ENCODE measurements at places on chromosomes 11 and 22.

DNA sequence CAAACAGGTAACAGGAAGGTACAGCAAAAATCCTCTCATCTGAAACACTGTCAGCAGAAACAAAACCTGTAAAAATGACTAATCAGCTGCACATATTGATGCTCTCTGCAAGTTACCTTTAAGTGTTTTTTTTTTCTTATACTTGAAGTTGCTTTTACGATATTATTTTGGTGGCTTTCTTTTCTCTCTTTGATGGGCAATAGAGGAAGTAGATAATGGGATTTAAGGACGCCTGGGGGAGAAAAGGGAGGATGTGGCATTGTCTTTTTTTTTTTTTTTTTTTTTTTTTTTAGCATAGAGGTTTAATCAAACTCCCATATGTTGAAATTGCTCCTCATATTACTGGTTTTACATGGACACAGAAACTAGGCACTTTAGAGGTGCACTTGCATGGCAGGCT lies 11.4 kb upstream of the ADSL start:
- no peak for DNase-seq

GRCh38 chr11:67675058-67675747 lies 780 bp upstream of the ALDH3B2 start:
- DNase-seq = no peak

DNA sequence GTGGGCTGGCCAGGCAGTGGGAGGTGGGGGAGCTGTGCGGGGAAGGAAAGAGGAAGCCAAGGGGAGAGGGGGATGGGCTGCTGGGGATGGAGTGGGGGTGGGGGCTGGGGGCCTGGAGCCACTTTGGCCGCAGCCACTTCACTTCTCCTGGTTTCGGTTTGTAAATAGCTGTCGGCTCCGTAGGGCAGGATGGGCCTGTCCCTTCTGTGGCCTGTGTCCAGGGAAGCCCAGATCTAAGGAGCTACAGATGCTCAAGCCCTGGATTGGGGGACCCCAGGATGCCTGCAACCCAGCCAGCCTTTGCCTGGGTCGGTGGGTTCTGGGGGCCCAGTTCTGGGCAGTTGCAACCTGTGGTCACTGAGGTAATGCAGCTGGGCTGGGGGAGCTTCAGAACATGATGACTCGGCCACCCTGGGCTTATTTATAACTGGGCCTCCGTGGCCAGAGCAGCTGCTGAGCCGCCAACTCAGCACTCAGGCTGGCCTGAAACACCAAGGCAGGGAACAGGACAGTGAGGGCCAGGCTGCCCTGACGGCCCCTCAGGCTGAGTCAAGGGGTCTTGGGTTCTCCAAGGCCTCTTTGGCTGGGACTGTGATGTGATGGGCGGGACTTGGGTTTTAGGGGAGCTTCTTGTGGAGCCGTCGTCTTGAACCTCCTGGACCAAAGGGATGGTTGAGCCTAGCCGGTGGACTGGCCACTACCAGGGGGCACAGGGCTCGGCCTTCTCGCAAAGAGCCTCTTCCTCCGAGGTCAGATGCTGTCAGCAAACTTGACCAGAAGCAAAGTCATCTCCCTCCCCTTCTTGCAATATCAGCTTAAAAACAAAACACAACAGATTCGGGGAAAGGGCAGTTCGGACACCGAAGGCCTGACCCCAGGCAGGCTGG lies 15.0 kb upstream of the SLC39A13 start:
- DNase-seq = peak; percentile 40

DNA sequence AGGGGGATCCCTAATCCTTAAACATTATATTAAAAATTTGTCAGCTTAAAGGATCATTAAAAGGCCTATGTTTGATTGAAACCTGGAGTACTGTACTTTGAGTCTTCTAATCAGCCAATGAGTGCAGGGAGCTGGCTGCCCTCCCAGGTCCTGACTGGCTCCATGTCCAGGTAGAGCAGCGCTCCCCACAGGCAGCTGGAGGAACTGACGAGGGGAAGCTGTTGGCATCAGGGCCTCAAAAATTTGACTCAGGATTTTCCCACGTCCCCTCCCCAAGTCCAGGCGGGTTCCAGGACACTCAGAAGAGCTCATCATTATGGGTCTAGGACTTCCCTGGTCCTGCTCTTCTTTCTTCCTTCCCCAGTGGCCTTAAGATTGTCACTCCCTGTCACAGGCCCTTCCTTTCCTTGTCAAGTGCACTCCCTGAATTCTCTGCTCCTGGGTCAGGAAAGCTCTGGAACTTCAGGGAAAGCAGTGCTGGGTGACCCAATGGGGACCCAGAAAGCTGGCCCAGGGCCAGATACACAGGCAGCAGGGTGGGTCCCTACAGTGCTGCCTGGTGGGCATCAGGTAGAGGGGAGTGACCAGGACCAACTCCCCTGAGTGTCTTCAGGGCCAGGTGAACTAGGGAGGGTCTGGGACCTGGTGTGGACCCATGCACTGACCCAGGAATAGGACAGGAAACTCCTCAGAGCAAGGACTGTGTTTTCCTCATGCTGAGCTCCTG lies 65.5 kb downstream of the GGTLC2 start:
- no peak for DNase-seq

DNA sequence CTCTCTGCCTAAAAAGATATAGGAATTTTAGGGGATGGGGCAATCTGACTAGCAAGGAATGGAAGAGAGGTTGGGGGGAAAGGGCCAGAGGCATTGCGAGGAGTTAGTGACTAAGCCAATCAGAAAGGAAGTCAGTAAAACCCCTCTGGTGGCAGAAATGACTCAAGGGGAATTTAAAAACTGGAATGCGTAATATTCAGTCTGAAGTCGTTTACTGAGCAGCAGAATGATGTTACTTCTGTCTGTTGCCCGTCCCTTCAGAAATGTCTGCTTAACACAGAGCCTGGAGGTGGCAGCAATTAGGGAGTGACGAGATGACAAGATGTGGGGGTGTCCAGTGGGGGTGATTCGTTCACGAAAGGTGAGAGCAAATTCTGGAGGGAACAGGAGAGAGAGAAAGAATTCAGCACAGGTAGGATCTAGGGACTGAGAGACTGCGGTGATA lies 107.7 kb upstream of the CLMP start:
- DNase-seq = peak; percentile 17

- DNase-seq = no peak
Measured at GRCh38 chr22:30332551-30332950, 5.8 kb upstream of the TBC1D10A start.

DNA sequence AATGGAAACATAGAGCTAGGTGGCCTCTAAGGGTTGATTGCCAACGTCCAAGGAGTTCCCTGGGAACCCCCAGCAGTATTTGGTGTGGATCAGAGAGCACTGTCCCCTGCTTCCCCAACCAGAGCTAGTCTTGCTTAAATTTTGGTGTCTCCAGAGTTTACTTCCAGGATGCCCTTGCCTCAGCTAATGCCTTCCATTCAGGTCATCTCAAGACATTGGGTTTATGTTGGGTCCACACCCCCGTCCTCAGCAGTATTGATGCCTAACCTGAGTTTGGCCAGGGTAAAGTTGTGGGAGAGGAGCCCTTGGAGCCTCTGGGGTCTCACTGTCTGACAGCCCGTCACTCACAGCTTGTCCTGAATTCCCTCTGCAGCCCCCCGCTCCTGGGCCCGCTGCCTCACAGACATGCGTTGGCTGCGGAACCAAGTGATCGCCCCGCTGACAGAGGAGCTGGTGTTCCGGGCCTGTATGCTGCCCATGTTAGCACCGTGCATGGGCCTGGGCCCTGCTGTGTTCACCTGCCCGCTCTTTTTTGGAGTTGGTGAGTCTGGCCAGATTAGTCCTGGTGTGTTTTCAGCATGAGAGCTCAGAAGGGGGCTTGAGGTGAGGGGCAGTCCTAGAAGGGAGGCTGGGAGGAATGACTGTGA lies 1.4 kb downstream of the RCE1 start:
- DNase-seq = no peak

- no peak for DNase-seq
Measured at GRCh38 chr11:129724866-129725265, 90.8 kb upstream of the TMEM45B start.

GRCh38 chr11:88569342-88569741 lies 231.8 kb upstream of the CTSC start:
- DNase-seq = no peak

GRCh38 chr11:69650081-69650831 lies 9.3 kb downstream of the CCND1 start:
- no peak for DNase-seq

GRCh38 chr11:110859998-110860397 lies 147.8 kb upstream of the ARHGAP20 start:
- DNase-seq = peak; percentile 53

DNA sequence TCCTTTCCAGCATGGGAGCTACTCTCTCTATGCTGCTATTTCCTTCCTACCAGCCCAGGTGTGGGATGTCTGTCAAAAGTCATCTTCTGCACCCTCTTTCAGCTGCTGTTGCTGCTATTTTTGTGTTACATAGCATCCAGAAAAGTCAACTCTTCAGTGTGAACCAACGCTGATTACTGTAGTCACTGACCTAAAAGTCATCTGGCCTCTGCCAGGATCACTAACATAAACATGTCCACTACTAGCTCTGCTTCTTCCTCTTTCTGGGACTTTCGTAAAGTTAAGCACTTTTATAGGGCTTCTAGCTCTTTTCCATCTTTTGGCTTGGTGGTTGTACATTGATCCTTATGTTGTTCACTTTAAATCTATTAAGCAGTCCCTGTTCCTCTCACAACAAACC lies 90.2 kb upstream of the CARD18 start:
- no peak for DNase-seq

DNA sequence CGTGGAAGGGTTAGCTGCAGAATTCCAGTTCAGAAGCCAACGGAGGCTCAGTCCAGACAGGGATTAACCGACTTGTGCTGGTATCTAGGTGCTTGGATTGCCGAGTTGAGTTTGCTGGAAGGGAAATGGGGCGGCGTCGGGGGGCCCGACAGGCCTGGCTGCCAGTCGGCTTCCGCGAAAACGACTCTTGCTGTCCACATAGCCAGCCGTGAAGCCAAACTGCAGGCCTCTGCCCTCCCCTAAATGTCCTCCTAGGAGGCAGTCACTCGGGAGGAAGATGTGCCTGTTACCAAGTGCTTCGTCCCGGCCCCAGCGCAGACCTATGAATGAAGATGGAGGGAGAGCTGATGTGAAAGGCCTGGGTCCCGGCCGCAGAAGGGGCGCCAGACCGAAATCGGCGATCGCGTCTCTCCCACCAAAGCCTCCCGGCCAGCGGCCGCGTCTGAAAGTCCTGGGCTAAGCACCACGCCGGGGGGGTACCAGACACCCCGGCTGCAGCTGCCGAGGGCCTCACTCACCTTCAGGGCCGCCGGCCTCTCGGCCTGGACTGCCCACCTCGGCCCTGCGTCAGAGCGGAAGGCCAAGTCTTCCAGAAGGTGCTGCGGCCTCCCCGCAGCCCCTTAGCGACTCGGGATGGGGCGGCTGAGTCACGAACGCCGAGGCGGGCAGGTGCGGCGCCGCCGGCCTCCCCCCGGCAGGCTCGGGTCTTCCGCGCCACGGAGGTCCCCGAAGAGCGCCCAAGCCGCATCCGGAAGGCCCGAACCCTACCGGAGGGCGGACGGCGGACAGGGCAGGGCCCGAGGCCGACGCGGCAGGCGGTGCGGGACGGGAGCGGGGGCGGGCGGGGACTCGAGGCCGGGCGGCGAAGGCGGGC lies 7.5 kb downstream of the DPAGT1 start:
- DNase-seq = peak; percentile 62

- no peak for DNase-seq
Measured at GRCh38 chr11:119592642-119593041, 136.4 kb downstream of the NECTIN1 start.

DNA sequence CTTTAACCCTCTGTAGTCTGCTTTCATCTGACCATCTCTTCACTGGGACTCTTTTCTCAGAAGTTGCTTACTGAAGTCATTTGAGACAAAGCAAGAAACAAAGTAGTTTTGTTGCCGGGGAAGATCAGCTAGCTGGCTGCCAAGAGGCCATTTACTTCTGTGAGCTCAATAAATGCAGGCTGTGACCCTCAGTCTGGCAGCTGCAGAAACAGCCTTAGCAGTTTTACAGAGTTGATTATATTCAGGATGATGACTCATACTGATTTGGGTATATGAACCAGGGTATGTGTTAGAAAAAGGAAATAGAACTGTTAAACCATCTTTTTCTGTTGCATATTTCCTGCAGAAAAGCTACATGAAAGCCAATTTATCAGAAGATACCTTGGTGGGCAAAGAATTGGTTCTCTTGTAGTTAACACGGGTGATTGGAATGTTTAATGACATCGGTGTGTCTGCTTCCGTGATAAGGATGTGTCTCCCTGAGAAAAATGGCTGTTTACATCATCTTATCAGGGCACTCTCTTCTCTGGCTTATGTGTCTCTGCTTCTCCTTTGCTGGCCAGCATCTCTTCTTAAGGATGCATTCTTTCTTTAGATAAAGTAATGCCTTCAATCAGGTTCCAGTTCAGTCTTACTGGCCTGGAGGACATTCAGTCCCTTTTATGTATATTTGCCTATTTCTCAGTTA lies 18.5 kb downstream of the FIBIN start:
- peak; percentile 42 for DNase-seq

- DNase-seq = no peak
Measured at GRCh38 chr11:131928992-131929391, 558.6 kb downstream of the NTM start.

DNA sequence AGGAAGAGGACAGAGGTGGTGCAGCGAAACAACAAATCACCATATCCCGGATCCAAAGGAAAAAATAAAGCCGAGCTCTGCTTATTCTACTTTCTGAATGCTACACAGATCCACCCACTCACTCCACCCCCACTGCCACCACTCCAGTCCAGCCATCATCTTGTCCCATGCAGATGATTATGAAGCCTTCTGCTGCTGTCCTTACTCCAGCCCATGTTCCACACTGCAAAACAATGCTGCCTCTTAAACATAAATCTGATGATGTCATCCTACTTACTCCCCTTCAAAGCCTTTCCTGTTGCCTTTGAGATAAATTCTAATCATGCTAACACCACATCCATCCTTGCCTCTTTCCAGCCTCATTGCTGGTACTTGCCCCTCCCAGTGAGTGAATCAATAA lies 6.5 kb upstream of the DRD2 start:
- DNase-seq = no peak

- no peak for DNase-seq
Measured at GRCh38 chr11:75850787-75851186, 35.8 kb downstream of the UVRAG start.

DNA sequence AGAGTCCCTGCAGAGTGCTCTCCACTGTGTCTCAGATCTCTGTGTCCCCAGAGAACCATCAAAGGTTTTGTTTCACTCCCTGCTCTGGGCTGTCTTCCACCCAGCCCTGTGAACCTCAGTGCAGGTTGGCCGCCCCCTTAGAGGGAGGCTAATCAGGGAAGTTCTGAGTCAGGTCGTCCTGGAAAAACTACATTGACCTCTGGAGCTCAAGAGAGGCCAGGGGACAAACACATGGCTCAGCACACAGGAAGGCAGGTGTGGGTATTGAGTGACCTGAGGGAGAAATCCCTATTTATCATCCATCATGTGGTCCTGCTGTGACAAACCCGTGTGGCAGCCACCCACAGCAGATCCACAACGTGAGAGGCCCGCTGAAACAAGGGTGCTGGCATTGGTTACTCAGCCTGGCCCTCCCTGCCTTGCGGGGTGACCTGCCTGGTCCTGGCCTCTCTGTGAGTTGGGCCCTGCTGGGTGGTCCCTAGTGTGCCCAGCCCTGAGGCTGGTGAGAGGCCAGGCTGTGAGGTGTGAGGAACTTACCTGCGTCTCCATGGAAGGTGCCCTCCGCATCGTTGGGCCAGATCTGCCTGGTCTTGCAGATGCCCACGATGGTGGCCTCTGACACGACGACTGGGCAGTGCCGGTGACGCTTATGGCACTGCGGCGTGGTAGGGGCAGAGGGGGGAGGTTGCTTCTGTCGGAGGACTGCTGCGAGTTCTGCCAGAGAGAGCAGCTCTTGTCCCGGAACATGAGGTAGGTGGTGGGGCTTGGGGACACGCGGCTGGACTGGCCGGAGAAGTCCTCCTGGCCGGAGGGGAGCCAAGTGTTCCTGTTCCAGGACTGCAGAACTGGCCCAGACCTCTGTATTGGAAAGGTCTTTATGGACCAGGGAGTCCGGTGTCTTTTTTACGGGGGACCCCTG lies 669 bp upstream of the BCR start:
- DNase-seq = peak; percentile 63

Data from hepatocyte (in vitro differentiated cells).